ENCODE measurements at places on chromosomes 12 and 14. TPM values are rescaled to one million over a fixed set of nuclear protein-coding genes. Genes with fewer than 3 reads are reported as not detected.

- DNase-seq, result no peak
These were observed 27.1 kb downstream of the POLE start for GRCh38 chr12:132660052-132660451.

- no peak for DNase-seq
These were observed 120.3 kb downstream of the TMEM30B start for GRCh38 chr14:61160798-61161197.

IFI27 gene
- 9.0 TPM for total RNA-seq

GLIPR1L1 gene
- total RNA-seq, result under 0.01 TPM

TRHDE gene
- 40.4 TPM for total RNA-seq

DNA sequence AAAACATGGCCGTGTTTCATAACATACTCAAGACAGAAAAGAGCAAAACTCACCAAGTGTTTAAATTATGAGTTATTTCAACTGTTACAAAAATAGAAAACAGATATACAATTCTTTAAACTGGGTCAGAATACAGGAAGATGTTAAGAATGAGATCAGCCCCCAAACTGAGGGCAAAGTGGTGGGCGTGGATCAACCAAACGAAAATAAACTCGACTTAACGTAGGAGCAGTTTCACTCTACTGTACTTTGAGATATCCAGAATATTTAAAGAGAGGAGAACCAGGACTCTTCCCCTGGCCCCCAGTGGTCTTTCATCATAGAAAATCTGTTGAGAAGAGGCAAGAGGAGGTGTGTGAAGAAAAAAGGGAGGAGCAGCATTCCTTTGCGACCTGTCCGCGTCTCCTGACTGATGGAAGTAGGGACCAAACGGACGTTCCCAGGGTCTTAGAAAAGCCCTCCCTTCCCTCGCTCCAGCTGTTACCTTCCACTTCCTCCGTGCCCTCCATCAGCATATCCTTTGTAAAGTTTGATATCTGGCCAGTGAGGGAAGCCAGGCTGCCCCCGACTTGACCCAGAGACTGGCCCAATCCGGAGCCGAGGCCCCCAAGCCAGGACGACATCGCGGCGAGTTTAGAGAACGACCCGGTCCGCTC, 668 bp downstream of the TRIP11 start:
- DNase-seq, result no peak

- no peak for DNase-seq
These were observed 404.2 kb downstream of the GLT1D1 start for GRCh38 chr12:129257524-129257923.
